DMS79 (cell line): ENCODE measurements at places on chromosomes 6 and 20.

GRCh38 chr20:57440678-57441509 lies 49.7 kb downstream of the RBM38 start:
- DNase-seq, result no peak

DNA sequence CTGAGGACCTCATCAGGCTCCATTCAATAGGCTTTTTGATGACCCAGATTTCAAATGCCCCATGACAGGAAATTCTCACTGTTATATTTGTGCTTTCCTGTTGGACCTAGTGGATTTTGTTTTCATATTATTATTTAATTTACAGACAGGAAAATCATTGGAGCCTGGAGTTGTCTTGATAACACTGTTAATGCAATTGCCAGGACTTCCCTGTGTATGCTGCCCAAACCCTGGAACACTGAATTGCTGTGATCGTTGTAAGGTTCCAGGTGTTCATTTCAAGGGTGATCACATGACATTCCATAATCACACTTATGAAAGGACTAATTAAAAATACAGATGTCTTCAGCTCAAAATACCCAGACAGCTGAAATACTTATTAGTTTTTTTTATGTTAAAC lies 783.2 kb downstream of the DHX35 start:
- no peak for DNase-seq

DNA sequence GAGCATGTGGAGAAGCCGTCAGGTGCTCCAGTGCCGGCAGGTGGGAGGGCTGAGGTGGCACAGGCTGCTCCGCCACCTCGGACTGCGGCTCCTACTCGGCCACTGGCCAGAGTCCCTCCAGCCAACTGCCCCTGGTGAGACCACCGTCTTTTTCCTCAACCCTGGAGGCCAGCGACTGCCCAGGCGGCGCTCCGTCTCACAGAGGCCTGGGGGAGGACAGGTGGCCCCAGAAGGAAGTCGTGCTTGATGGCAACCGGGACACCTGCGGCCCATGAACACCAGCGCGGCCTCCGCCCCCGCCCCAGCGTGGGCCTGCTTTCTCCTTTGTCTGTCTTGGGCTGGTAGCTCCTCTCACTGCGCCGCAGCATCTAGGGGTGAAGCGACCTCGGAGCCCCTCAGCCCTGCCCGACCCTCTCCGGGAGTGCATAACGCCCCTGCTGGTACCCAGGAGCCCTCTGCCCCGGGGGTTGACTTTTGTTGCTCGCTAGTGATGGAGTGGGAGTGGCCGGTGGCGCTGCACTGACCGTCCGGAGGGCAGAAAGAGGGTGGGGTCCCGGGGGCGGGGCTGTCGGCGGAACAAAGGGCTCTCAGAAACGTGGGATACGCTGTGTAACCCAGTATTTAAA lies 706 bp upstream of the TUBB2B start:
- peak; percentile 64 for DNase-seq

DNA sequence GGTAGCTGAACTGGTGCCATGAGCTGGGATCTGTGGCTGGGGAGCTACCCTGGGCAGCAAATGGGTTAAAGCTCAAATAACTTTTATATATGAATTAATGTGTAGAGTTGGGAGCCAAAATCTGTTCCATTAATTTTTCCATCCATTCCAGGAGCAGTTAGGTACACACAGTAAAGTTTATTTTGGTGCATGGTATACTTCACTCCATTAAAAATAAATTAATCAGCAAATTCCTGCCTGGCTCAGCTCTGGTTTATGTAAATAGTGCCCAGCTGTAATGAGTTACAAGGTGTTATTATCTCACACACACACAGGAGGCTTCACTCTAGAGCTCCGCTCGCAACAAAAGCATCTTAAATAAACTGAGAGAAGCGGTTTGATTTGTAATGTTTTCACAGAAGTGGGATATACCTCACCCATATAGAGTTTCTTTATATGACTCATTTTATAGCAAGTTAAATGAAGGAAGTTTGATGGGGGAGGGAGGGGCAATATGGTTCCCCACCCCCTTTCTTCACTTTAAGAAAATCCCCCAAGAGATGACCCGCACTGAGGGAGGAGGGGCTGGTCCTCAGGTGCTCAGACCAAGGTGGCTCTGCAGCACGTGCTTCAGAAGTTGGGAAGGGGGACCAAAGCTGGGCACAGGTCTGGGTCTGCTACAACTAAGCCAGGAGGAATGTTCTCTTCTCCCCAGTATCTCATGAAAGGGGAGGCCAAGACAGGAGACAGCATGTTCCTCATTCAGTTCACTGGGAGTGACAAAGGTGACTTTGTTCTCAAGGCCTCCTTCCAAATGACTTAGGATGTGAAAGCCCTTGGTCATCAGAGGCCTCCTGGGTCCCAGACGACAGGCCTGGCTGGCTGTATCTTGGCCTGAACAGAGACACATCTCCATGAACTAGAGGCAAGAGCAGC lies 10.5 kb upstream of the FAM83C start:
- DNase-seq, result no peak

GRCh38 chr6:160058603-160059215 lies 62.9 kb upstream of the SLC22A1 start:
- DNase-seq, result no peak
